Kidney tubule cell (primary cell): ENCODE measurements at places on chromosomes 11 and 22.

GRCh38 chr11:57641011-57641807 is 8.5 kb downstream of the YPEL4 start:
- DNase-seq = peak; percentile 65

- no peak for DNase-seq
Measured at GRCh38 chr11:96082002-96082899, 158.3 kb upstream of the MTMR2 start.

DNA sequence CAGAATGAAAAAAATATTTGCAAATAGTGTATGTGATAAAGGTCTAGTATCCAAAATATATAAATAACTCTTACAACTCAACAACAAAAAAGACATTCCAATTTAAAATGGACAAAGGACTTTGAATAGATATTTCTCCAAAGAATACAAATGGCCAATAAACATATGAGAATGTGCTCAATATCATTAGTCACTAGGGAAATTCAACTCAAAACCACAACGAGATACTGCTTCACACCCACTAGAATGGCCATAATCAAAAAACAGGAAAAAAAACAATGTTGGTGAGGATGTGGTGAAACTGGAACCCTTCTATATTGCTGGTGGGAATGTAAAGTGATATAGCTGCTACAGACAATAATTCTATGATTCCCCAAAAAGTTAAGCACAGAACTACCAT is 38.6 kb upstream of the RPS13 start:
- no peak for DNase-seq

DNA sequence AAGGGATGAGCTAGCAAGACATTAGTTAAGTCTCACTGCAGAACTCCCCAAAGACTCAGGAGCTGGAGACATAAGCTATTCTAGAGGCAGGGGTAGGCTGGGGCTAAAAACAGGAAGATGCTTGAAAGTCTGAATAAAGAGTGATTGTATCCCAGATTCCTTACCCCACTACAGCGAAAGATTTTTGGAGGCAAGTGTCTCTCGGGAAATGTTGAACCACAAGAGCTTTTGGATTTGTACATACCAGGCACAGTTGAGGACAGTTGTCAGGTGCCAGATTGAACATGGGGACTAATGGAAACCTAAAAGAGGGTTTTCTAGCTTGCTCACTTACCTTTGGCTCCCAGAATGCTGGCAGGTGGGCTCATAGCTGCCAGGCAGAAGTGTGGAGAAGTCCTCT is 43.5 kb upstream of the OR9Q1 start:
- no peak for DNase-seq

- no peak for DNase-seq
Measured at GRCh38 chr22:37629928-37630327, 9.5 kb upstream of the SH3BP1 start.

DNA sequence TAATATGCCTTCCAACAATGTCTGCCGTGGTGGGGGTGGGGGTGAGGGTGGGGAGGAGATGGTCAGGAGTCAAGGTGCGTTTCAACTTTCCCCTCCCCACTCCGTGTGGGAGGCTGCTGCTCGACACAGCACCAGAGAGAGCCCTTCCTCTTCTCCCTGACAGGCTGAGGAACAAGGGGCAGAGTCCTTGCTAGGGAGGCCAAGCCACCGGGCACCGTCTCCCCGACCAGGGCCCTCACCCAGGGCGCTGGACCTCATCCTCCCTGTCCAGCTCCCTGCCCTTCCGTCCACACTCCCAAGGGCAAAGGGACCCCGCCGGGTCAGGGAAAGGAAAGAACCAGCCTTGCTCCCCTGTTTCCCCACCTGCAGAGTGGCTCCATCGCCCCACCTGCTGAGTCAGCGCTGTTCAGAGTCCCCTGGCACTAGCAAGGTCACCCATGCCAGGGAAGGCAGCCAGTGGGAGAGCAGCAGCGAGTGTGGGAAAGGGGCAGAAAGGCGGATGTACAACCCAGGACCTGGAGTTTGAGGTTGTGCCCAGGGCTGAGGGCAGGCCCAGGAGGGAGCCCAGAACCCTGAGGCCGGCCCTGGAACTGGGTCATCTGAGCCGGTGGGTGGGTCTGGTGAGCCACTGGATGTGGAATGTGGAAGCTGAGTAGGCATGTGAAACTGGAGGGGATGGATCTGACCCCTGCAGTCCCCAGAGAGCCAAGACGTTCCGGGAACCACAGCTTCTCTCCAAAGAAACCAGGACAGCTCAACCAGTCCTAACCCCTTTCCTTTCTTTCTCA is 47.2 kb downstream of the BUD13 start:
- peak; percentile 18 for DNase-seq

DNA sequence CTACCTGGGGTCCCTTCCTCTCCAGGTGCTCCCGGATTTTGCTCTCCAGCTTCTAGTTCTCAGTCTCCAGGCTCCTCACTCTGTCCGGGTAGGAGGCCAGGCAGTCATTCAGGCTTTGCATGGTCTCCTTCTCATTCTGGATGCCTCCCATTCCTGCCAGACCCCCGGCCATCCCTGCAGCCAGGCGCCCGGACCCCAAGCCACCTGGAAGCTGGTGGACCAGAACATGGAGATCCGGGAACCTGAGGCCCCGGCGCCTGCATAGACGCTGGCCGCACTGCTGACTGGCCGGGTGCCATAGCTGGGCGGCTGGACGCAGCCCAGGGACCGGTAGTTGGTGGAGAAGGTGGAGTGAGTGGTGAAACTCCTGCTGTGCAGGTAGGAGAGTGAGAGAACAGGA is 8.0 kb upstream of the OR52L1 start:
- no peak for DNase-seq

- DNase-seq = peak; percentile 80
Measured at GRCh38 chr22:28505416-28506149, 174.1 kb downstream of the TTC28 start.

DNA sequence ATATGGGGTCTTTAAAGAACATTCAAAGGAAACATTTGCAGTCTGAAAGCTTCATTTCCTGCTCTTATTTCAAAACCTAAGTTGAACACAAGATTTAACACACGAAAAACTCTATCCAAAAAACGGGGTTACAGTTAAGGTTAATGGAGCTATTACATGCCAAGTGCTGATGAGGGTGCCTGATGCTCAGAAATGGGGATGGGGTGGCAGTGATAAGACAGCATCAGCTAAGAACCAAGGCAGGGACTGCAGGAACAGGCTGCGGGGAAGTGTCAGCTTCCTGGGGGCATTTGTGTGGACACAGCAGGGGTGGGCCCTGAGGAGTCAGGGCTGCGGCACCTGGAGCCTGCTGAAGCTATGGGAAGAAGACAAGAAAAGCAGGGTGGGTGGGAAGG is 12.2 kb downstream of the DGCR2 start:
- no peak for DNase-seq

GRCh38 chr11:118503216-118503615 is 24.1 kb upstream of the TTC36 start:
- no peak for DNase-seq

DNA sequence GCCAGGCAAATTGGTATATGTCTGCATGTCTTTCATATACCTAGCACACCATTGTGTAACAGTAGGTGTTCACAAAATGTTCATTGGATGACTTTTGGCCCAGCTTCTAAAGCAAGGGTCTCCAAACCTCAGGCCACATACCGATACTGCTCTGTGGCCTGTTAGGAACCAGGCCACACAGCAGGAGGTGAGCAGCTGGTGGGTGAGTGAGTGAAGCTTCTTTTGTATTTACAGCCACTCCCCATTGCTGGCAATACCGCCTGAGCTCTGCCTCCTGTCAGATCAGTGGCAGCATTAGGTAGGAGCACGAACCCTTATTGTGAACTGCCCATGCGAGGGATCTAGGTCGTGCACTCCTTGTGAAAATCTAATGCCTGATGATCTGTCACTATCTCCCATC is 836.6 kb downstream of the NTM start:
- no peak for DNase-seq

- DNase-seq = no peak
Measured at GRCh38 chr11:1344056-1344635, 34.7 kb upstream of the TOLLIP start.

DNA sequence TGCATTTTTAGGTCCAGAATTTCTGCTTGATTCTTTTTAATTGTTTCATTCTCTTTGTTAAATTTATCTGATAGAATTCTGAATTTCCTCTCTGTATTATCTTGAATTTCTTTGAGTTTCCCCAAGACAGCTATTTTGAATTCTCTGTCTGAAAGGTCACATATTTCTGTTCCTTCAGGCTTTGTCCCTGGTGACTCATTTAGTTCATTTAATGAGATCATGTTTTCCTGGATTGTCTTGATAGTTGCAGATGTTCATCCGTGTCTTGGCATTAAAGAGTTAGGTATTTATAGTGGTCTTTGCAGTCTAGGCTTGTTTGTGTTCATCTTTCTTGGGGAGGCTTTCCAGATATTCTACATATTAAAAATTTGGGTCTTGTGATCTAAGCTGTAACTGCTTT is 694.8 kb upstream of the CCDC179 start:
- peak; percentile 32 for DNase-seq

- DNase-seq = no peak
Measured at GRCh38 chr11:130798801-130799200, 117.5 kb downstream of the SNX19 start.

DNA sequence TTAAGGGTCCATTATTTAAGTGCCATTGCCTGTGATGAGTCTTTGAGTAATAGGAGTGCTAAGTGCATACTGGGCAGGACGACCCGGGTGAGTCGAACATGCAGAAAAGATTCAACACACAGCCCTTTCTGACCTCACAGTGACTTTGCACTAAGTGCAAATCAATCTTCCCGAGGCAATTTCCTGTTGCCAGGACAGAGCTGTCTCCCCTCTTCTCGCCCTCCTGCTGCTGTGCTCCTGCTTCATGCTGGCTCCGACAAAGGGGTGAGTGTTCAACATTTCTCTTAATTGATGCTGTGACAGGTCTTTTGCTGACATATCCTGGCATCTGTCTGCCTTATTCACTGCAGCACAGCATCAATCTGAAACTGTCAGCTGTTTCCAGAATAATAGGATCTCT is 42.0 kb downstream of the MCHR1 start:
- peak; percentile 27 for DNase-seq

DNA sequence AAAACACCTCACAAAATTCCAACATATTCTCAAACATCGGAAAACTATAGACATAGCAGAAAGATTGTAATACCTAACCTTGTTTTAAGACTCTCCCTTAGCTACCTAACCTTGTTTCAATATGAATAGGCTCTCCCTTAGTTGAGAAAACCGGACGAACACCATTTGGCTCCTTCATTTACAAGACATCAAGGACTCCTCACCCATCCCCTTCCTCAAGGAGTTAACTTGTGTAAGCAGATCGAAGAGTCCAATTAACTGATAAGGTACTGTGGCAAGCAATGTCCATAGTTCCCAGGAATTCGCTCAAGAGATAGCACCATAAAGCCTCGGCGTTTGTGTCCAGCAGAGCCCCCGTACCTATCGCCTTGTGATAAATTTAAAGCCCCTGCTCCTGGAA is 4.6 kb upstream of the ACRV1 start:
- DNase-seq = no peak

DNA sequence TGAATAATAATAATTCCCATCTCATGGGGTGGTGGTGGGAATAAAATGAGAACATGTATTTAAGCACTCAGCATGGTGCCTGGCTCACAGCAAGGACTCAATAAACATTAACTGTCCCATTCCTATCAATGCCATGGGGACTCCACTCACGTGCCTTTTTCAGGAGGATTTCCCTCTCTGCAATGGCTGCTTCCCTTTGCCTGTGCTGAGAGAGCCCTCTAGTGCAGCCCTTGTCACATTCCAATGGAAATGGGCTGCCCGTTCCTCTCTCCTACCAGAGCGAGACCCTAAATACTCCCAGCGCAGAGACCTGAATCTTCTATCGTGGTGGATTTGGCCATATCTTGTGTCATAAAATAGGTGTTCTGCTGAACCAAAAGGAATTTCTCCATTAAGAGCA is 621.5 kb upstream of the B3GAT1 start:
- DNase-seq = no peak
